ENCODE measurements at places on chromosomes 7 and 10.

DNA sequence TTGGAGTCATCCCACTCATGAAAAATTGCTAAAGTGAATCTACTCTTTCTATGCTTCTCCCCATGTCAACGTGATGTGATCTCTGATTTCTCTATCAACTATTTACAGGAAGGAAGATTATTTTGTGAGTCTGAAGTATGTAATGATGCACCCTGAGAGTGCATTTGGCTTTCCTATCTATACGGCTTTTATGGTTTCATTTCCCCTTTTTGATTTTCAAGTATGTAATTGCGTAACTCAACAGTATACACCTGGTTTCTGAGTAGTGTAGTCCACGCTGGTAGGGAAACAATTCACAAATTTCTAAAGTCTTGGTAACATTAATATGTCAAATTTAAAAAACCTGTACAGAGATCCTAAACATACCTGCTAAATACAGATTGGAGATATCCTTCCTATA, 194.7 kb upstream of the SEMA3A start:
- DNase-seq, result no peak

GRCh38 chr7:152882576-152883310, 123.2 kb downstream of the ACTR3B start:
- no peak for DNase-seq

DNA sequence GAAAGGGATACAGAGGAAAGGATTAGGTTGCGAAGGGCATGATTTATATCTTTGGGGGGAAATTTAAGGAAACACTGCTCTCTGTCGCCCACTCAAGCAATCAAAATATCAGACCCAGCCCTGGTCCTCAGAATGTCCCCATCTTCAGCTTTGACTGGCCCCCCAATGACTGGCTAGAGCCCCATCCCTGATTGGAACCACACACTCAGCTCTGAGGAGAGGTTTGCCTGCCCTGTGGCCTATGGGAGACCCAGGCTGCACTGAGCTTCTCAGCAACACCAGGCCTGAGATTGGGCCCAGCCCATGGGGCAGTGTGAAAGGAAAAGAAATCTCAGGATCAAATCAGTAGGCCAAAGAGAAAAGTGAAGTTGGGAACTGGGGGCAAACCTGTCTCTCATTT, 69.5 kb downstream of the ADCYAP1R1 start:
- no peak for DNase-seq

DNA sequence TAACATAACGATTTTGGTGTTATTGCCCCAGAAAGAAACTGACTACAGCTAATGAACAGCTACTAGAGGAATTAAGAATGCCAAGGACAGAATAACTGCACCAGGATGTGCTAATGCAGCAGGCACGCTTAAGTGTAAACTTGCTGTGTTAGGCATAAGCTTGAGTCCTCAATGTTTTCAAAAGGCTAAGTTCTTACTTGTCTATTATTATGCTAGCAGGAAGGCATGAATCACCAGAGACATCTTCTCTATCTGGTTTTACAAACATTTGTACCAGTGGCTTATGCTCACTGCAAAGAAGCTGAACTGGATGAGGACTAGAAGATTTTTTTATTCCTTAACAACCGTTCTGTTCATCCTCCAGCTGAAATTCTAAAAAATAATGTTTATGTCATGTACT, 1035.3 kb downstream of the NRG3 start:
- DNase-seq, result no peak

DNA sequence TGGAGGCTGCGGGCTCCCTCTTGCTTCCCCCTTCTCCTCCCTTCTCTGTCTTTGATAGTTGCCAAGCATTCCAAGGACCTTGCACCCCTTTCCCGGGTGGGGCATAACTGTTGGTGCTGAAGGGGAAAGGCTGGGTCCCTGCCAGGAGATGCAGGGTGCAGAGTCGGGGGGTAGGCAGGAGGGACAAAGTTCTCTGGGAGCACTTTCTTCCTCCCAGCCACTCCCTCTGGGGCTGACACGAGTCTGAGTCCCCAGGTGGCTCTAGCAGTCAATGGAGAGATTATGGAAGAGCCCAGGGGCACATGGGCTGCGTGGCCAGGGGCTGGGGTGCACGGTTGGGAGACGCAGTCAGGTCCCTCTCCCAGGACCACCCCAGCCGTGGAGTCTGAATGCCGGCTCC, 2.1 kb downstream of the CLDN15 start:
- DNase-seq, result no peak

All from progenitor cell of endocrine pancreas (in vitro differentiated cells).